ENCODE measurements at places on chromosomes 7 and 10. TPM values are rescaled to one million over a fixed set of nuclear protein-coding genes. Genes with fewer than 3 reads are reported as not detected.

Gene ASZ1
- not detected for total RNA-seq

Gene AKR1C4
- total RNA-seq, result not detected

Gene RTKN2
- 5.0 TPM for total RNA-seq

DNA sequence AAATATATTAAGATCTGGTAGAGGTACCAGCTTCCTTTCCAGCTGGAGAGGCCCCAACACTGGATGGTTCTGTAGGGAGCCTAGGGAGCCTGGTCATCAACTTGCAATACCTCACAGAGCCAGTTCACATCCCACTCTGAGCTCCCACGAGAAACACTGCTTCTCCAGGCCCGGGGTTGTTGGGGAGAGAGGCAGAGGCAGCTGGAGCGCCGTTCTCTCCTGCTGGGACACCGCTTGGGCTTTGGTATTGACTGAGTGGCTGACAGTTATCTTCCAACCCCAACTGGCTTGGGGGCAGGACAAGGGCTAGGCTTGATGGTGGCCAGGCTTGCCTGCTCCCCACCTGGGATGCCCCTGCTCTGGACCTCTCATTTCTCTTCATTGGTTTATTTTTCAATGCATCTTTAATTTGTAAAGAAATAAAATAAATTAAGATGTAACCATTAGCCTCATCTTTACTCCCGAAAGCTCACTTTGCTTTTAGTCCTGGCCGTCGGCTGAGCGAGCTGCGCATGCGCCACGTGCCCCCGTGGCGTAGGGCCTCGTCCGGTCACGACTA, 10.0 kb upstream of the CHCHD1 start:
- DNase-seq, result peak; percentile 78

- DNase-seq, result no peak
Measured at GRCh38 chr10:125775491-125776106, at the start of gene MMP21. TSS of gene MMP21 (minus strand) at chr10:125775821. CDS start at chr10:125775821, 0 bp downstream.

Gene CYP3A5
- total RNA-seq, result 2.1 TPM

GRCh38 chr10:102580230-102580629, 64.0 kb upstream of the TRIM8 start:
- DNase-seq, result no peak

- no peak for DNase-seq
Measured at GRCh38 chr7:80154656-80155333, 20.2 kb downstream of the GNAI1 start.

- no peak for DNase-seq
Measured at GRCh38 chr7:151773797-151774196, 103.1 kb downstream of the PRKAG2 start.

GRCh38 chr10:6423004-6423403, 157.1 kb downstream of the PRKCQ start:
- no peak for DNase-seq

Gene ADRA2A
- 0.09 TPM for total RNA-seq

Gene TRDMT1
- 11.4 TPM for total RNA-seq

Gene UMAD1
- total RNA-seq, result 21.9 TPM

- DNase-seq, result no peak
Measured at GRCh38 chr10:71975871-71976725, 11.9 kb downstream of the CHST3 start.

- DNase-seq, result no peak
Measured at GRCh38 chr10:18219146-18219545, 78.9 kb downstream of the CACNB2 start.

- no peak for DNase-seq
Measured at GRCh38 chr7:117675497-117676435, 195.9 kb downstream of the CFTR start.

Gene TRIL
- total RNA-seq, result 0.99 TPM

DNA sequence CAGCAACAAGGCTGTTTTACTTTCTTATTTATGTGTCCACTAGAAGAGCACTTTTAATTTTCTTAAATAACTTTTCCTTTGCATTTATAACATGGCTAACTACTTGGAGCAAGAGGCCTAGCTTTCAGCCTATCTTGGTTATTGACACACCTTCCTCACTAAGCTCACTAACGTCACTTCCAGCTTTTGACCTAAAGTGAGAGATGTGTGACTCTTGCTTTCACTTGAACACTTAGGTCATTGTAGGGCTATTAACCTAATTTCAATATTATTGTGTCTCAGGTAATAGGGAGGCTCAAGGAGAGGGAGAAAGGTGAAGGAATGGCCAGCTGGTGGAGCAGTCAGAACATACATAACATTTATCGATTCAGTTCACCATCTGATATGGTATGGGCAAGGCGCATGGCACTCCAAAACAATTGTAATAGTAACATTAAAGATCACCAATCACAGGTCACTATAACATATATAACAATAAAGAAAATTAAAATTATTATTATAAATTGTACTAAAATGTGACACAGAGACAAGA, 95.0 kb upstream of the FAM20C start:
- no peak for DNase-seq

Gene KAT6B
- 22.1 TPM for total RNA-seq

GRCh38 chr10:100510533-100511308, 8.9 kb downstream of the SEC31B start:
- DNase-seq, result peak; percentile 84

GRCh38 chr7:148711191-148712102, 12.7 kb downstream of the CUL1 start:
- no peak for DNase-seq

Measured in thymus (tissue), 14 donors.